ENCODE measurements at places on chromosomes 1 and 21.

- DNase-seq = no peak
These were observed 280.3 kb downstream of the TGFB2 start for GRCh38 chr1:218625393-218625792.

DNA sequence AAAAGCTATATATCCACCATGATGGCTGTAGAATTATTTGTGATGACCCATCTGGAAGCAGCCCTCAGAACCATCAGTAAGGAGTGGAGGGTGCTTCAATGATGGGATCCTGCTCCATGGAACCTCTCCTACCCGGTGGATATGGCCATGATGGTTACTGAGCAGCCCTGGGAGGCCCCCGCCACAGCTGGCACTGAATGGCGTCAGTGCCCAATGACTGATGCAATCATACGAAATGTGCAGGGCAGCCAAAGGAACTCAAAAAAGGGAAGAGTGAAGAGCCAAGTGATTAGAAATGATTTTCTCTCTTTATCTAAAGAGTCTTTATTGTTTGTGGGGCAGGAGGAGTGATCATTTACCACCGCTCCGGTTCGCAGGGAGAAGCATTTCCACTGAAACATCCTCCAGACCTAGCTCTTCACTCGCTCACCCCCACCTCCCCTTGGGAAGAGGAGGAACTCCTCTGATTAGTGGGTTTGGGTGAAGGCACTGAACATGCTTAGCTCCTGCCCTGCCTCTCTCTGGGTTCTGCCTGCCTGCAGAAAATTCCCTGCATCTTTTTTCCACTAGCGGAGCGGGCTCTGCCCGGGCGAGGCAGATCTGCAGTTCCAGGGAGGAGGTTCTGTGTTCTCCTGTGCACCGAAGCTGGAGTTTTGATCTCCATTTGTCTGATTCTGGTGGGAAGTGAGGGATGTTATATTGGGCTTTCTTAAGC is 260.3 kb downstream of the GRIK3 start:
- DNase-seq = no peak

DNA sequence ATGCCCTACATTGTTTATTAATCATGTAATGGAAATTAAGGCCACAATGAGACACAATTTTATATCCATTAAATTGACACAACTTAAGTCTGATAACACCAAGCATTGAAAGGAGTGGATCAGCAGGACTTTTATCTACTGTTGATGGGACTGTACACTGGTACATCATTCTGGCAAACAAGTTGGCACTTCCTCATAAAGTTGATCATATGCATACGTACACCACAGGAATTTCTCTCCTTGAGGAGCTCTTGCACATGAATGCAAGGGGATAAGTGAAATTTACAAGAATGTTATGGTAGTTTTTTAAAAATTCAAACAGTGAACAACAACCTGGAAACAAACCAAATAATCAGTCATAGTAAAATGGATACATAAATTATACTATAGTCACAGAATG is 20.1 kb downstream of the RAVER2 start:
- no peak for DNase-seq

GRCh38 chr1:30446095-30446494 is 277.3 kb downstream of the MATN1 start:
- DNase-seq = no peak
